ENCODE measurements at places on chromosomes 5 and 9.

DNA sequence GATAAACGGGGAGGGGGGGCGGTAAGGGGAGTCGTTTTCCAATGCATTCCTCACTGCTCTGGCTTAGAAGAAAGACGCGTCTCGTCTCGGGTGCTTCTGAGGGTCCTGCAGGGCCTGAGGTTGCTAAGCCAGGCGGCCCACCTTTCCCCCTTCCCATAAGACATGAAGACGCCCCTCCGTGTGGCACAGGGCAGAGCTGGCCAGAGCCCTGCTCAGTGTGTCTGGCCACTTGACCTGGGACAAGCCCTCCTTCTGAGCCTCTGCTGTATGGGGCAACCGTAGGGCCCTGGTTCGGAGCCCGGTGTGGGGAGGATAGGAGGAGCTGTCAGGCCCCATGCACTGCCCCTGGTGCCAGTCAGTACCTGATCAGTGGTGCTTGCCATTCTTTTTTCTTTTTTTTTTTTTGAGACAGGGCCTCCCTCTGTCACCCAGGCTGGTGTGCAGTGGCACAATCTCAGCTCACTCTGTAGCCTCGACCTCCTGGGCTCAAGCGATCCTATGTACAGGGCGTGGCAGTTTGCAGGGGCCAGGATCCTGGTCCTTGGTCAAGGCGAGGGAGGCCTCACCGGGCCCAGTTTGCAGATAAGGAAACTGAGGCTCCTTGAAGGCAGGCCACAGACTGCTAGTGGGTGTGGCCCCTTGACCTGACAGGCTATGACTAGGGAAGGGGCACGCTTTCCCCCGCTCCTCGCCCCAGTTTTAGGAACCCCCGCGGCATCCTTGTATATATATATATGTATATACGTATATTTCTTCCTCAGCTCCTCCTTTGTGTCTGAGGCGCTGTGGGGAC lies 172.3 kb upstream of the IER5L start:
- no peak for DNase-seq

DNA sequence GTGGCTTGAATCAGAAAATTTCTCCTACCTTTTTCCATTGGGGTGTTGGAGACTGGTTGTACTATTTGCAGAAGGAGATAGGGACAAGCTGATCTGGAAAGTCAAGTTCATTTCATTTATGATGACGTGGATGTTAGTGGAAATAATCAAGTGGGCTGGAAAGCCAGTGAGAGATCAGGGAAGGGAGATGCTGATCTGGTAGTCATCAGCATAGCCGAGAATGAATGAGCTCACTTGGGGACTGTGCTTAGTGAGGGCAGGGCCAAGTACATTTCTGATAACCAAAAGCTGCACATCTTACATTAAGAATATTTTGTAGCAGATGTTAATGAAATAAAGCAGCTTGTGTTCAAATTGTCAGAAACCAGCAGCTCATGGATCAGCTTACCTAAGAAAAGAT lies 12.1 kb downstream of the MAN2A1 start:
- no peak for DNase-seq

- DNase-seq = no peak
Observed at GRCh38 chr5:135315386-135315785, 83.6 kb downstream of the MACROH2A1 start.

GRCh38 chr9:13513286-13513685 lies 233.8 kb upstream of the MPDZ start:
- DNase-seq = no peak

DNA sequence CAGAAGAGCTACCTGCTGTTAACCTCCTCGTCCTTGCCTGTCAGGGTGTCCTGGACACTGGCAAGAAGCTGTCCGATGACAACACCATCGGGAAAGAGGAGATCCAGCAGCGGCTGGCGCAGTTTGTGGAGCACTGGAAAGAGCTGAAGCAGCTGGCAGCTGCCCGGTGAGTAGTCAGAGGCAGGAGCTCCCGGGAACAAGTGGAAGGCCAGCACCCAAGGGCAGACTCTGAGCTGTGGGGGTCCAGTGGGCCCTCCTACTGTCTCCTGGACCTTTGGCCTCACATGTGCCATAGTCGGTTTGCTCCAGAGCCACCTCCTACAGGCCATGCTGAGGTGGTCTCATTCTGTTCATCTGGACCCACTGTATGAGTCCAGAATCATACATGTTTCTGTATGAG lies 38.7 kb downstream of the DYNC2I2 start:
- DNase-seq = no peak

Measured in left colon (tissue), 2 donors.